ENCODE measurements at places on chromosomes 2 and 18.

- no peak for DNase-seq
These were observed 80.8 kb upstream of the WIPF1 start for GRCh38 chr2:174678395-174678794.

- DNase-seq = no peak
These were observed 44.1 kb upstream of the ACKR3 start for GRCh38 chr2:236525411-236525997.

- DNase-seq = no peak
These were observed 203.0 kb upstream of the REV1 start for GRCh38 chr2:99692785-99693184.

GRCh38 chr18:2715990-2716389 lies 60.5 kb downstream of the SMCHD1 start:
- no peak for DNase-seq

DNA sequence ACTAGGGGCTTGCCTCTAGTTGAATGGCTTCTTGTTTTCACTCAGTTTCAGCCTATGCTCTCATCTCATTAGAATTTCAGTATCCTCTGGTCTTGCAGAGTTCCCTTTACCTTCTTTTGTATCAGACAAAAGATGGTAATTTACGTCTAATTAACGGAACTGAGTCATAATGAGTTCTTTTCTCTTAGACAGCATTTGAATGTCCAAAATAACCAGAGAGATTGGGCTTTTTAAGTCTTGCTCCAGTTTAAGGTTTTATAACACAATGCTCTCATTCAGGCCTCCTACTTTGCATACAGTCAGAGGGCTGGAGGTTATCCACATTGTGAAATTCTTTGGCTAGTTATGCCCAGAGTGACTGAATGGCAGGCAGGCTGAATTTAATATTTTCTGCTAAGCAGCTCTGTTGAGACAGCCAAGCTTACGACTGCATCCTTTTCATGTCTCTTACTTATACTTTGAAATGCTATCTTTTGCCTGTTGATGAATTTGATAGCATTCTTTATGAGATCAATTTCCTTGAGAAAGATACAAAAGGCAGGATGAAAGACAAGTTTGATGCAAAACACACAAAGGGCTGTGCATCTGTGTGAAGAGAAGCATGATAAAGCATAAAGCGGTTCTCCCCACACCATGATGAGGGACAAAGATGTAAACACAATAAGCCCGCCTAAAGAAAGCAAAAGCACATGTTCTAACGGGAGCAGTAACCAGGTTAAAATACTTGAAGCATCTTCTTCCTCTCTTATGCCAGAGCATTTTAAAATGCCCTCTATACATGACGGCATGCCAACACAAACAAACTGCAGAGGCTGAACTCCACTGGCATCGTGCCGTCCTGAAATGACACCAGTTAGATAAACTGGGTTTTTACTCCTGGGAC lies 90.0 kb downstream of the CDH2 start:
- no peak for DNase-seq

DNA sequence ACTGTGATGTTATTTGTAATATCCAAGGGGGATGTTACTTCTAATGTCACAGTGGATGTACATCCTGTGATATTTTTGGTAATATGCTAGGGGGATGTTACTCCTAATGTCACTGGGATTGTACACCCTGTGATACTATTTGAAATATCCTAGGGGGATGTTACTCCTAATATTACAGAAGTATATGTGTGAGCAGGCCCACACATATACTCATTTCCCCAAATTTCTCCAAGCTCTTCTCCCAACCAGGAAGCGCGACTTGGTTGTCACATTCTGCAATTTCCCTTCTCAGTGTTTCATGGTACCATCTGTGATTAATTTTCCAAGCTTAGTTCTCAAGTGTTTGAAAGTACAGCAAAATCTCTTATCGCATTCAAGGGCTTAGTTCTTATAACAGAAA lies 29.5 kb upstream of the CHN1 start:
- DNase-seq = no peak

DNA sequence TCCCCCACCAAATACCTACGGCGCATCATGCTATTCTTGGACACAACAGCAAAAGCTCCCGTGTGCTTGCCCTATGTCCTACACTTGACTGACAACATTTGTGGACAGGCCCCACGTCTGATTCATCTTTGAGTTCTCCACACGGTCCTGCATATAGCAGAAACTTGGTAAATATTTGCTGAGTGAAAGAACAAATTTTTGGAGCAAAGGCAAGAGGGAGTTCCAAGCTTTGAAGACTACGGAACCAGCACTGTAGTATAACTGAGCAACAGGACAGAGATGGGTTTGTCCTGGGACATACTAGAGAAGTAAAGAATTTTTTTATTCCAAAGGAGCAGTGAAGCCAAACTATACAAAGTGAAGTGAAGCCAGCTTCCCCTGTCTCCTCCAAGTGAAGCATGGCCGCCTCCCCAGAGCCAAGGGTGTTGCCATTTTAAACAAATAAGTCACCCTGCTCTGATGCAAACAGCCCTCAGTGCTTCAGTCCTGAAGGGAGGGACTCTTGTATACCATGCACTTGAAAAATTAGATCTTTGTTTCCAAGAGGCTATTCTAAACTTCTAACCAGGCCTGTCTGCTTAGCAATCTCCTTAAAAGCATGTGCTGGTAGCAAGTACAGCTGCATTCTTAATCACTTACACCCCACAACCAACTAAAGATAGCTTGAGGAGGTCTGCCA lies 35.9 kb downstream of the SPRED2 start:
- no peak for DNase-seq

- DNase-seq = no peak
These were observed 1.6 kb upstream of the IGFBP5 start for GRCh38 chr2:216696751-216697560.

GRCh38 chr18:3193331-3193730 lies 26.4 kb downstream of the MYOM1 start:
- no peak for DNase-seq

DNA sequence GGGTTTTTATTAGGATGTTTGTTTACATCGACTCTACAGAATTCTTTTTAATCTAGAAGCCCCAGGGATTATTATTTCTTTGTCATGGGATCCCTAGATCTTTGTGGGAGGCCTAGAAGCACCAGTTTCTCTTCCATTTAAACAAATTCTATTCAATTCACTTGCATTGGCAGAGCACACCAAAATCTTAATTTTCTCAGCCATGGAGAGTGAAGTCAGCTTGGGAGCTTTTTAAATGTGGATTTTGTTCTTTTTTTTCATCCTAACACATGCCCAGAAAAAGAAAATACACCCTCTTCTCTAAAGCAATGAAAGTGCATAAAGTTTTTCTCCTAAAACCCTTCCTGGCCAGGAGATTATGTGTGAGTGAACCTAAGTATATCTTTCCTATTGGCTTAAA lies 38.5 kb downstream of the CDCA7 start:
- no peak for DNase-seq

Measured in left renal cortex interstitium (tissue), 4 donors.